ENCODE measurements at places on chromosomes 3 and 15.

- no peak for DNase-seq
Observed at GRCh38 chr15:65964792-65965433, 95.6 kb downstream of the RAB11A start.

- no peak for DNase-seq
Observed at GRCh38 chr3:72950801-72951200, 45.8 kb upstream of the PPP4R2 start.

- no peak for DNase-seq
Observed at GRCh38 chr3:4776980-4777581, 202.2 kb upstream of the BHLHE40 start.

GRCh38 chr3:129827765-129828164 is 65.7 kb downstream of the TMCC1 start:
- DNase-seq, result no peak

- DNase-seq, result peak; percentile 30
Observed at GRCh38 chr15:68815598-68815997, 5.1 kb downstream of the ANP32A start.

GRCh38 chr3:45712434-45713110 is 23.4 kb downstream of the SACM1L start:
- no peak for DNase-seq

GRCh38 chr15:84648539-84648938 is 5.5 kb downstream of the WDR73 start:
- no peak for DNase-seq

DNA sequence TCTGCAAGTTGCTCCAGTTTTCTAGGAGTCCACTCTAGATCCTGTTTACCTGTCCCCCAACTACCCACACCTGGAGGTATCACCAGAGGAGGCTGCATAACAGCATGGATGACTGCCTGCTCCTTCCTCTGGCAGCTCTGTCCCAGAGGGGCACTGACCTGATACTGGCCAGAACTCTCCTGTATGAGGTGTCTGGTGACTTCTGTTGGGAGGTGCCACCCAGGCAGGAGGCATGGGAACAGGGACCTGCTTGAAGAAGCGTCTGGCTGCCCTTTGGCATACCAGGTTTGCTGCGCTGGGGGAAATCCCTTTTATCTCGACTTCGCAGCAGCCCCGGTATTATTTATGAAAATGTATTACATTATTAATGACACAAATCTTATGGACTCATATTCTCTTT is 1163.6 kb downstream of the NSUN3 start:
- no peak for DNase-seq

GRCh38 chr15:54582863-54583643 is 604.8 kb downstream of the UNC13C start:
- DNase-seq, result no peak

DNA sequence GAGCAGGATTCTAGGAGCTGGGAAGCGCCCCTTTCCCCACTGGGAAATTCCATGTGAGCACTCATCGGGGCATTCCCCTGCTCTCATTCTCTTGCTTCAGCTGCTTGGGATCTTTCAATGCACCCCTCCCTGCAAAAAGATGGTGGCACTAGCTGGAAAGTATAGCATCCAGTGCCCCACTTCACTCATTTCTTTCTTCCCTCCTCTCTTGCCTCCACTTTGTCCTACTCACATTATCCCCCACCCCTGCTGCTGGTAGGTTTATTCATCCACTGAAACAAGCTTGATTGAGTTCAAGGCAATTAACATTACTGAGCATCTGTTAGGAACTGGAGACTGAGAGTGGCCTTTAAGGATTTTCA is 84.8 kb upstream of the LIMD1 start:
- DNase-seq, result no peak

DNA sequence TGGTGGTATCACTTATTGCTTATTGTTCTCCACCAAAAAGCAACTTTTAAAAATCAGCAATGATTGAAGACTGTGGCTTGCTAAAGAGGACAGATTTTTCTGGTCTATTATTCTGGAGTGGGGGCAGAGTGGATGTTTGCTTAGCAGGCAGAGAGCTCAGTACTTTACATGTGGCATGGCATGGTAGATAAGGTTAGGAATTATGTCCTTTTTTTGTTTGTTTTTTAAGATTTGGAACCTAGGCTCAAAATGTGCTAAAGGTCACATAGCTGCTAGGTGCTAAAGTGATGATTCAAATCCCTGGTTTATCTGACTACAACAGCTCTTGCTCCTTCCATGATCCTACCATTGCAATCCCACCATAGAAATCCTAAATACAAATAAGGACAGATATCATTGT is 331.0 kb upstream of the ADAMTS9 start:
- DNase-seq, result no peak

DNA sequence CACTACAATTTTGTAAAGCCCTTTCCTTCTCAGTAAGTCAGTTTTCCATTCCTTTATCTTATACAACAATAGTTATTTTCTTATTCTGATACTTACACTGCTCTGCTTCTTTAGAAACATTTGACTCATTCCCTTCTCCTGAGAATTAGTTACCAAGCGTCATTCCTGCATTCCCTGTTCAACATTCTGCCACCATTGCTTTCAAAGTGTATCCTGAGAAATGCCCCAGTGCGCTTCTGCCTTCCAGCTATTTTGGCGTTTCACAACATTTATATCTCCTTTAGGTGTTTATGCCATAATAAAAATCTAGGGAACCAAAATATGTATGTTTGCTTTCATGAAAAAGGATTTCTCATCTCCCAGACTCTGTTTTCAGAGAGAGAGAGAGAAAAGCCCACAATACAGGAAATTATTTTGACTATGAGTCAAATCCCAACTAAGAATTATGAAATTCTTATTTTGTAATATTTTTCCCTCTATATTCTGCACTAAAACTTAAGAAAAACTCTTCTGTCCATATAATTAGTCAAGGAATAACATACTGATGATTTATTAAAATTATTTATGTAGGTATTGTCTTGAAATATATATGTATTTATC is 118.2 kb upstream of the RAP2B start:
- DNase-seq, result no peak

- DNase-seq, result no peak
Observed at GRCh38 chr3:4497843-4498324, 4.7 kb downstream of the ITPR1 start.

- DNase-seq, result peak; percentile 29
Observed at GRCh38 chr15:28109626-28110455, 10.7 kb upstream of the OCA2 start.

GRCh38 chr3:184805351-184806038 is 6.5 kb upstream of the VPS8 start:
- no peak for DNase-seq

- DNase-seq, result no peak
Observed at GRCh38 chr3:134367869-134368750, 6.1 kb downstream of the AMOTL2 start.

GRCh38 chr3:80556763-80557162 is 789.0 kb upstream of the ROBO1 start:
- DNase-seq, result no peak

GRCh38 chr15:32884146-32884545 is 166.3 kb downstream of the GREM1 start:
- no peak for DNase-seq

GRCh38 chr3:128847666-128848370 is 31.6 kb upstream of the ACAD9 start:
- DNase-seq, result no peak

GRCh38 chr15:40040293-40040635 is 1.3 kb upstream of the SRP14 start:
- no peak for DNase-seq

DNA sequence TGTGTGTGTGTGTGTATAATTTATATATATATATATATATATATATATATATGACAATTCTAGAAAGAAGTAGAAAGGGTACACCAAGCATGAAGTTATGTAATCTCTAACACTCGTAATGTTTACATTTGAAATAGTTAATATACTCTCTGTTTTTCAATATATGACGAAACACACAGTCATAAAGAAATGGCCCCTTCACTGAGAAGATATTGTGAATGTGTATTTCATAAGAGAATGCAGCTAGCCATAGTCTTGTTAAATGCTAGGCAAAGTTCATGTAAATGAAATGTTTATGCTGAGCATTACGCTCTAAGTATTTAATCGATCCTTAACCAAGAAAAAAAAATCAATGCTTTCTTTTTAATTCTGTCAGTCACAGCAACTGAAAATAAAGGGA is 154.7 kb upstream of the TSPAN3 start:
- DNase-seq, result no peak

DNA sequence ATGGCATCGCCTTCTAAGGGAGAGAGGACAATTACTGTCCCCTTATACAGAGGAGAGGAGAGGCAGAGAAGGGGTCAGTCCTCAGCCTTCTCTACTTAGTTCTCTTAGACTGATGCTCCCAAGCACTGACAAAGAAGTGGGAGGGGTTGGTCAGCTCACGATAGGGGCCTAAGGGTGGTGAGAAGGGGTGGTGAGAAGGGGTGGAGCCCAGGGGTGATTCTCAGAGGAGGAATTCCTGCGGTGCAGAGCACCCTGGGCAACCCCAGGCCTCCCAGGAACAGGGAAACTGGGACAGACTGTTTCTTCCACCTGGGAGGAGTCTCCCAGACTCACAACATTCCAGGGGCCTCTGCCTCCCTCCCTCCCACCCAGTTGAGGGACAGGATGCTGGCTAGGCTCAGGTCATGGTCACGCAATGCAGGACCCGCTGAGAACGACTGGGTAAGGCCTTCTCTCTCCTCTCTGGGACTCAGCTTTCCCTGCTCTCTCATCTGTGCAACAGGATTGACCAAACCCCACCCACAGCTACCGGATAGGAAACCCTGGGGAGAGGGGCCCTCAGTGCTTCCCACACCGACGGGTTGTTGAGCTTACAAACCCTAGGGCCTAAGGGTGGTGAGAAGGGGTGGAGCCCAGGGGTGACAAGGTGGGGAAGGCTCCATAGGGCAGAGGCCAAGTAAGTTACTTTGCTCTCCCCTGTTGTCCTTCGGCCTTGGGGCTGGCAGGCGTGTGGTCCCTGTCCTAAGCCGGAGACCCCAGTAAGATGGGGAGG is 1.5 kb downstream of the TPRA1 start:
- DNase-seq, result no peak

DNA sequence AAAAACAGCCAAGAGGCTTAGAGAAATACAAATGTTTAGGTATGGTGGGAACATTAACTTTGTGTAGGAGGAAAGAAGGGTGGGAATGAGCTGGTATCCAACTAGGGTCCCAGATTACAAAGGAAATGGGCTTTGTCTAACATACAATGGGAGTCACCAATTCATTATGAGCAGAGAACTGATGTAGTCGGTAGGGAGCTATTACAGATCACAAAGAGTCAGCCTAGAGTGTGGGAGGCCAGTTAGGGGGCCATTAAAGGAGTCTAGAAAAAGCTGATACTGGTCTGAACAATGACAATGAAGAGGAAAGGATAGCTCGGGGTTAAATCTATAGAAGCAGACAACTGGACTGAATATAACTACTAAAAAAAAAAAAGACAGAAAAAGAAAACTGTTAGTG is 15.5 kb downstream of the ANO10 start:
- DNase-seq, result no peak

DNA sequence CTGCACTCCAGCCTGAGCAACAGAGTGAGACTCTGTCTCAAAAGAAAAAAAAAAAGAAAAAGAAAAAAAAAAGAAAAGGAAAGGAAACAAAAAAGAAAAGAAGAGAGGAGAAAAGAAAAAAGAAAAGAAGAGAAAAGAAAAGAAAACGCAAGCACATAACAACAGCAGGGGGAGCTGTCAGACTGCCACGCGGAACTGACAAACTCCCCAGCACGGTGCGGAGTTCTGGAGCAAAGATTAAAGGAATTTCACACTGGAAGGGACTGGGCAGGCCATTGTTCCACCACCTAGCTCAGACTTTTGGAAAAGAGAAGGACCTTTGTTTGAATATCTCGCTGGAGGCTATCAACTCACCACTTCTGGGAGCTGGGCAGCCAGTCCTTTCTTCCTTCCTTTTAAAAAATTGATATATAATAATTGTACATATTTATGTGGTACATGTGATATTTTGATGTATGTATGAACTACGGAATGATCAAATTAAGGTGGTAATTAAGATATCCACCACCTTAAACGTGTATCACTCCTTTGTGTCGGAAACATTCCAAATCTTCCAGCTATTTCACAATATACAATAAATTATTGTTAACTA is 40.5 kb downstream of the DPPA2 start:
- DNase-seq, result peak; percentile 72

GRCh38 chr3:22360164-22360563 is 609.2 kb upstream of the ZNF385D start:
- no peak for DNase-seq

GRCh38 chr3:37824090-37824953 is 37.4 kb upstream of the CTDSPL start:
- DNase-seq, result no peak

GRCh38 chr3:69762768-69763229 is 23.5 kb downstream of the MITF start:
- DNase-seq, result no peak

GRCh38 chr15:85504749-85505676 is 124.6 kb downstream of the AKAP13 start:
- DNase-seq, result no peak

GRCh38 chr3:84444726-84445521 is 513.9 kb upstream of the CADM2 start:
- no peak for DNase-seq

DNA sequence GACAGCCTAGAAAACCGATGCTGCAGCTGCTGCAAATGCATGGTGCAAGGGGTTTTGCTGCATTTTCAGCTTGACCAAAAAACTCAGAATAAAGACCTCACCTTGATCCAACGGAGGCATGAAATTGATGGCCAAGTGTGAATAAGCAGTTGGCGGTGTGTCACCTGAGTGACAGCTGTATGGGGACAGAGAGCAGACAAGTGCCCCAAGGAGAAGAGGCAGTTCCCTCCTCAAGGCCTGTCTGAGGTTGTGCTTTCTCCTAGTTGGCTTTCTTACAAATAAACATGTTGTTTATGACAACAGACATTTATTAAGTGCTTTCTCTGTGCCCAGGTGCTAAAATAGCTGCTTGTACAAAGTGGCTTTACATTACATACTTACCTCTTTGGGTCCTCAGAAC is 10.3 kb downstream of the PGPEP1L start:
- DNase-seq, result no peak

GRCh38 chr3:169751875-169752274 is 13.0 kb downstream of the TERC start:
- DNase-seq, result no peak

DNA sequence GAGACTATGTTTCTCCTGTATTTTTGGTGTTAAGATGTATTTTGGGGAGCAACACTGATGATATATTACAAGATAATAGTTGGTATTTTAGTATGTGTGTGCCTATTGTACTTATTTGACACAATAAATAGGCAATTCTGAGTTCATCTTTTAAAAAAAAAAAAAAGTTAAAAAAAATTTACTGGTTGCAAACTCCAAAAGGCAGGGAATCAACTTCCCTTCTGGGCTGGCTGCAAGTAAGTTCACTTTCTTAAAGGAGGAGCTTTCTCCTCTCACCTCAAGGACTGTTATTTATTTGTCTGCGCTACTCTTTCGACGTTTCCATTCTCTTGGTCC is 335 bp upstream of the VPS8 start:
- DNase-seq, result no peak
